ENCODE measurements at places on chromosomes 5 and 9.

DNA sequence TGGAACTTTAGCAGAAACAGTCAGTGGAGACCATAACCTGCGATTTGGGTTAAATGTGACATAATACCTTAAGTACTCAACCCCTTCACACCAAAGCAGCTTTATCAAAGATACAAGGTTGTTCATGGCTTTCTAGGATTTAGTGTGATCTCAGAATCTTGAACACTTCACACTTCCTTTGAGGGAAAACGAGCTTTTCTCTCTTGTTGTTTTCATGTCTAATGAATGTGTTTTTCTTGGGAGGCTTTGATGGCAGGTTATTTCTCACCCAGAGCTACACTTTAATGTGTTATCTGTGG lies 437.0 kb downstream of the TMEM232 start:
- no peak for DNase-seq

DNA sequence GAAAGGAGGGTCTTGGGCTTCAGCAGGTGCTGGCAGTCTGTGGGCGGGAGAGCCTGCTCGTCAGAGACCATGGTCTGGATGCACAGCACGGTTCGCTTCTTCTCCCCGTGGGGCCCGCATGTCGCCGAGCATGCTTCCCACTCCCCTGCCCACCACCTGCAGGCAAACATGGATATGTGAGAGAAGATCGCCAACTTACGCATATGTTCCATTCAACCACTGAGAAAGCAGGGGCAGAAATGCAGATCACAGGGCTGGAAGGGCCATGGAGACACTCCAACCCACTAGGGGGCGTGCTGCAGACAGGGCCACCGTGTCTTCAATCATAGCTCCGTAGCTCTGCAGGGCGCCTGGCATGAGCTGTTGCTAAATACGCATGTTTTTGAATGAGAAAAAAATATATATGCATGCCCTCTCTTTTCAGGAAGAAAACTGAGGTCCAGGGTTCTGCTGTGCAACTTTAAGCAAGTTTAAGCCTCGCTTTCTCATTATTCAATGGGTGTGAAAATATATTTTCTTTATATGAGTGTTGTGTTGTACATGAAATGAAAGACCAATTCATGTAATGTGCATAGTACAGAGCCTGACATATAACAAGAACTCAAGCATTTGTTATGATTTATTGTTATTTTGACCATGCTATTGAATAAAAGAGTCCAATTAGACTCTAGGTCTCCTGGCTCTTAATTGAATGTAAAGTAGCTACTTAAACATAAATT lies 148.0 kb downstream of the TARS1 start:
- peak; percentile 8 for DNase-seq

DNA sequence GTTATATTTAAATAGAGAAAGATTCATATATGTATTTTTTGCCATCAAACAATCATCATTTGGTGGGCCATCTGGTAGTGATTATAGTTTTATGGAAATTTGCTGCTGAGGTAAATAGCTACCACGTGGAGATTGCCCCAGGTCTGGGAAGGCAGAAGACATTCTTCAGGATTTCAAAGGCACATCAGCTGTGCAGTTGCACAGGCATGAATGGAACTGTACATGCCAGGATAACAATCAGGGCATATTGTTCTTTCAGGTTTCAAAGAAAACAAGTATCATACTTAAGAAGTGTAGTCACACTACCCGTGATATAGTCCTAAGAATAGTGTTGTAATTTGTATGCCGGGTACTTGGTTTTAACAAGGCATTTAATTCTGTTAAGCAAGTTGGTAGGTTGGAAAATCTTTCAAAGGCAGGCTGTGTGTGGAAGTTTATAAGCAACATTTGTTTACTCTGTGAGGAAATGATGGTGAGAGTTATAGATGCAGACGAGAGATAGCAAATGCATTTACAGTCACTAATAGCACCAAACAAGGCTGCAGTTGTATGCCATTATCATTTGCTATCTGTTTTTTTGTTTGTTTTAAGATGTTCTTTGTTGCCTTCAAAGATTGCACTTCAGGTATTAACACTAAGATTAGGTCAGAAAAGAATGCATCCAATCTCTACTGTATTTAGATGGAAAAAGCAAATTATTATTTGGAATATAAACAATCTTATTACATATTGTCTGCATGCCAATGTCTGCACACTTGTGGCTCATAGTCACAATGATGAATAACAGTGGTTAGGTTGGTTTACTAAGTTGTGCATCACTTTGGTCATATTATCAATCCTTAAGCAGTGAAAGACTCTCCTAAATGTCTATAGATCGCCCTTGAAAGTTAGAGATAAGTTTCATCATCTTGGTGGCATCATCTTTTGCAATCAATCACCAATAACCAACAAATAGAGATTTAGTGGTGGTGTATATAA lies 55.3 kb downstream of the RPS23 start:
- no peak for DNase-seq

- DNase-seq: no peak
Observed at GRCh38 chr5:57435701-57436134, 46.9 kb downstream of the ACTBL2 start.

DNA sequence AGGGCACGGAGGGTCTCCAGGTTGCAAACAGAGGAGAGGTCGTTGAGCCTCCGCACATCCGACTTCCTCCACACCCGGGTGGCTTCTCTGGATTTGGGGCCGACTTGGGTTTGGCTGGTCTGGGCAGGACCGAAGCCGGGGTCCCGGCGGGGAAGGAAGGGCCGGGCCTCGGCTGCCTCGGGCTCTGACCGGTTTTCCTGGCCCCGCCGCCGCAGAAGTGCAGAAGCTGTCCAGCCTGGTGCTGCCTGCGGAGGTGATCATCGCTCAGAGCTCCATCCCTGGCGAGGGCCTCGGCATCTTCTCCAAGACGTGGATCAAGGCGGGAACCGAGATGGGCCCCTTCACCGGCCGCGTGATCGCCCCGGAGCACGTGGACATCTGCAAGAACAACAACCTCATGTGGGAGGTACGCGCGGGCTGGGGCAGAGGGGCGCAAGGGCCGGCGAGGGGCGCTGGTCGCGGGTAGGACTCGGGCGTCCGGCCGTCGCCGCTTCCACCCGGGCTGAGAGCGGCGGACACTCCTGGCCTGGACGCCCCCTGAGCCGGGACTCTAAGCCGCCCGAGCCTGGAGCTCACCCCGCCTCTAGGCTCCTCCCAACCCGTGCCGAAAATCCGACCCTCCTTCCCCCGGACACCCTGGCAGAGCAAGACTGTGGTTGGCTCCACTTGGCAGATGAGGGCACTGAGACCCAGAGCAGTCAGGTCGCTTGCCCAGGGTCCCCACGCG lies 2.2 kb downstream of the PRDM12 start:
- DNase-seq: no peak

GRCh38 chr9:38619556-38620447 lies 594 bp downstream of the ANKRD18A start:
- DNase-seq: peak; percentile 37

DNA sequence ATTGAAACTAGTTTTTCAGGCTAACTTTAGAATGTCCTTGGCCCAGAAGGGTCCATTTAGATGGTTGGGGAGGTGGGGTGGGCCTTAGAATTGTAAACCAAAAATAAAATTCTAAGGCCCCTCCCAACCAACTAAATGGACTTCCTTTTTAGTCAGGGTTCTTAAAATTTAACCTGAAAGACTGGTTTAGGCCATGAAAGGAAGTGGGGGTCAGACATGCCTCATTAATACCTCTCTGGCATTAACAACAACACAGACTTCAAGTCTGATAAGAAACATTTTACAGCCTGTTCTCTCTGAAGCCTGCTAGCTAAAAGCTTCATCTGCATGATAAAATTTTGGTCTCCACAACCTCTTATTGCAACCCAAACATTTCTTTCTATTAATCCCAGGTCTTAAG lies 65.5 kb upstream of the TNC start:
- no peak for DNase-seq

DNA sequence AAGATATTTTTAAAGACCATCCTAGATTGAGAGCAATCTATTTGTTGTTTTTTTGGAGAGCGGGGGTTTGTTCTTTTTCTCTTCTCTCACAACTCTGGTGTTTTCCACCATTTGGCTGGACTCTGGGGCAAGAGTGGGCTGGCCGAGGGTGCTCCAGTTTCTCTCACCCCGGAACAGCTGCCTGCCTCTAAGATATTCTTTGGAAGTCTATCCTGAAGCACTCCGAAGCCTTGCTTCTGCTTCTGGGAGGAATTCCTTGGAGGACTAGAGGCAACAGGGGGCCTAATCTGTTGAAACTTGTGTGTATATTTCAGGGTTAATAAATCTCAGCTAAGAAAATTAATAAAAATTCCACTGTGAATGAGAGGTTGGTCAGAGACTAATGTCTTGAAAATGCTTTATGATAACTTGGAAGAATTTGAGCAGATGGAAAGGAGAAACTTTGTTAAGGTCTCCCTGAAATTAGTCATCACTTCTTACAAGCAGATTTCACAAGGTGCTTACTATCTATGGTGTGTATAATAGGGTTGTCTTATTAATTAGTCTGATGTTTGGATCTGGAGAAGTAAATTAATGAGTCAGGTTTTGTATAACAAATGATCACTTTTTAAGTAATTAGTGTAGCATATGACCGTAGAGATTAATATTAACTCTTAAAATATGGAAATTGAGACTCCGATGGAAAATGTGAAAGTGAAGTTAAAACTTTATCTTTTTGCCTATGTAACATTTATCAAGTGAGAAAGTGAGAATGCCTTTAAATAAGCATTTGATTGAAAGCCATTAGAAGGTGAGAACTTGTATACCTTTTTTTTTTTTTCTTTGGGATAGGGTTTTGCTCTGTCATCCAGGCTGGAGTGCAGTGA lies 4.0 kb downstream of the MAN2A1 start:
- no peak for DNase-seq

- DNase-seq: no peak
Observed at GRCh38 chr5:32928761-32929160, 217.6 kb downstream of the NPR3 start.

DNA sequence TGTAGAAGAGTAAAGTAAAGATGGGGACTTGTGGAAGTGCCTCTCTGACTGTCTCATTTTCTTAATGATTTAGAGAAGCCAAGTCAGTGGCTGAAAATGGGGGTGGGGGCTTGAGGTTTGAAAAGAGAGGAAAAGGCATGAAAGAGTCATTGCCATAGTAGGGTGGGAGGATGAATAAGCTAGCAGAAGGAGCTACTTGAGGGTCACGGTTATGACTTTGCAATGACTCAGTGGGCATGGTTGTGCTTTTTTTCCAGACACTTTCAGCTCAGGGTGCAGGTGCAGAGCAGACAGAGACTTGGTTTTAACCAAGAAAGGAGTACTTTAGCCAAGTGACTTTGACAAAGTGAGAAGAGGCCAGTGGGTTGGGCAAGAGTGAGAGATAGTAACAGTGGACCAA lies 117.8 kb downstream of the PTTG1 start:
- DNase-seq: peak; percentile 60

- no peak for DNase-seq
Observed at GRCh38 chr9:4938496-4938895, 46.6 kb upstream of the JAK2 start.

- DNase-seq: no peak
Observed at GRCh38 chr9:134208981-134209725, 44.8 kb upstream of the RNU6ATAC start.

DNA sequence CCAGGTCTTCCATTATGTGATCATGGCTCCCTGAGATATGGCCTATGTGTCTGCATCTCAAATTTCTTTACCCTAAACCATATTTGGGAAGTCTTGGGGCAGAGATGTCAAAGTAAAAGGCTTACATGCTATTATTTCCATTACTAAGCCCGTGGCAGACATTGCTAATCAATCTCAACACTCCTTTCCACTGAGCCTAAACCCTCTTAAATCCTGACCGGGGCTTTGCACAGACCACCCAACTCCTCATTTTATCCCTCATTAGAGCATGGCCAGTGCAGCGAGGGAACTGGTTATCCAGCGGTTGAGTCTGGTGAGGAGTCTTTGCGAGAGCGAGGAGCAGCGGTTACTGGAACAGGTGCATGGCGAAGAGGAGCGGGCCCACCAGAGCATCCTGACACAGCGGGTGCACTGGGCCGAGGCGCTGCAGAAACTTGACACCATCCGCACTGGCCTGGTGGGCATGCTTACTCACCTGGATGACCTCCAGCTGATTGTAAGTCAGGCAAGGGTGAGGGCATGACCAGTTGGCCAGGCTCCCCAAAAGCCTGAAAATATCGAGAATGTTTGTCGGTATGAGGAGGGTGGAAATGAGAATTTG lies 11.0 kb downstream of the BSPRY start:
- no peak for DNase-seq

DNA sequence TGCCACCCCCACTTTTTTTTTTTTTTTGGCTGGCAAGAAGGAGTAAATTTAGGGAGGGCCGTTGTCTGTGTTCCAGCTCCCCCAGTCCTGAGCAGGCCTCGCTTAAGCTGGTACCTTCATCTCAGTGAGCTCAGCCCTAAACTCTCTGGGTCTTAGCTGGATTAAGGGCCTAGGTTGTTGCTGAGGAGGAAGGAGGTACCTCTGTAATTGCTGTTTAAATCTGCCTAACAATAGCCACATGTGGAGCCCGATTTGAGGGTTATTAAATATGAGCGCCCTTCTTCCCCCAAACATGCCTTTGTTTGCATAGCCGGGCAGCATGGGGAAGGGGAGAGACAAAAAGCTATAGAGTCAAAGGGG lies 179.0 kb upstream of the PITX1 start:
- DNase-seq: no peak

DNA sequence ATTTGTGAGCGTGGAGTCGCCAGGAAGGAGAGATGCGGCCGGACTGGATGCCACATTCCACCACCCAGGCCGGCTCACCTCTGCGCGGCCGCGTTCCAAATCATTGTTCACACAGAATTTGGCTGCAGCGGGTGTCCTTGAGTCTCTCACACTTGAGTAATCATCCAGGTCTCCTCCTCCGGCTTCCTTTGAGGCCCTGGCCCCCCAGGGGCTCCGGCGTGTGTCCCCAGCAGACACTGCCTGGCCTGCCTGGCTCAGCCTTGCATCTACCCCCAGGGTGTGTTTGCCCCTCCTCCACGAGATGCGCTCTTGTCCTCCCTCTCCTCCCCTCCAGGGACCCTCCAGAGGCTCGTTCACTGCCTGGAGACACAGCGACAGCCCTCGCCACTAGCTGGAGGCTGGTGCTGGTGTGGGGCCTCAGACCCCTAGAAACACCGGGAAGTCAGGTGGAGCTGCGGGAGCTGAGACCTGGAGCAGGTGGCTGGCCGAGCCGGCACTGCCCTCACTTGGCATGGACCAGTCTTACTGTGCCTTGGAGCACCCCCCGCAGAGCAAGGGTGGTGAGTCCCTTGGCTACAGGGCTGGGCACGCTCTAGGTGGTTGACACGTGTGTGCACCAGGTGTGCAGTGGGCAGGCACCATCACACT lies 7.0 kb upstream of the SLC9A3 start:
- no peak for DNase-seq

DNA sequence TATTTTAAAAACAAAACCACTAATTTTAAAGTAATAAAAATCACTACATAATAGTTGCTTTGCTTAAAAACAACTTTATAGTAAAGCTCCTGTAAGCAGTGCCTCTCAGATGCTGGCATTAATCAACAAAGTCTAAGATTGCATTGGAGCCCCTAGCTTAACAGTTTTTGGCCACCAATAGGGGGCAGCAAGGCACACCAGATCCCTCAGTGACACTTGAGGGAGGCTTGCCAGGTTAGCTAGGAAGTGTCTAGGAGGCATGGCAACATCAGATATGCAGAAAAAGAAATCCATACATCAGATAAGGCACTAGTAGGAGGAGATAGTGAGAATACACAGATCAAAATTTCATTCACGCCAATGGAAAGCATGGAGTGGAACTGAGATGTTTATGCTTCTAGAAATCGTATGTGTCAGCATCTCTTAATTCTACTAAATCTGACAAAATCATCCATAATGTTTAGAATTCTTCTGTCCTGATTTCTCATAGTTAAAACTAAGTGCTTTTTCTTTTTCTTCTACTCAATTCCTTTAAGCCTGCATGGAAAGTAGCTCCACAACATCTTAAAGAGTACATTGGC lies 73.6 kb upstream of the PAM start:
- peak; percentile 65 for DNase-seq

- no peak for DNase-seq
Observed at GRCh38 chr5:1820926-1821325, 19.7 kb downstream of the NDUFS6 start.

Measured in stimulated activated CD4-positive, alpha-beta T cell treated with anti-CD3 and anti-CD28 coated beads, Interleukin-12 subunit alpha, Interleukin-12 subunit beta, amount 100 ng/mL, for 24 hours (primary cell).